ENCODE measurements at places on chromosomes 13 and 19.

- no peak for DNase-seq
These were observed 3.2 kb downstream of the CEACAM5 start for GRCh38 chr19:41711376-41712261.

DNA sequence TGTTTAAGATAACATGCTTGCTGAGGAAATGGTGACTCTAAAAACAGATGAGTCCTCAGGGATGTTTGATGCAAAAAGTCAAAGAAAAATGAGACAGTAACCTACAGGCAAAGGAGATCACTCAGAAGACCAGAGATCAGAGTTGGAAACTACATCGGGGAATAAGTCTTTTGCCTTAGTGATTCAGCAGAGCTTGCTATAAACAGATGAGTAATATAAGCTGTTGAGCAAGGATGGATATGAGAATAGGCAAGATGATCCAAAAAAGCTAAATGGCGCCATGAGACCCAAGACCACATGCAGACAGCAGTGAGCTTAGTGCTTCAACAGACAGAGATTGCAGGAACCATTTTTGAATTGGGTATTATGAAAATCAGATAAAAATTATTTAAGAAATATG, 168.6 kb downstream of the POSTN start:
- peak; percentile 60 for DNase-seq

GRCh38 chr19:33426621-33427361, 53.3 kb downstream of the CEBPG start:
- DNase-seq = no peak

- peak; percentile 21 for DNase-seq
These were observed at the start of gene FPR1 for GRCh38 chr19:51751655-51752054. FPR1 (minus strand) TSS chr19:51751878; CDS start chr19:51746994, 4,884 bp downstream.

- DNase-seq = peak; percentile 29
These were observed 71.8 kb downstream of the STARD13 start for GRCh38 chr13:33213797-33214196.

DNA sequence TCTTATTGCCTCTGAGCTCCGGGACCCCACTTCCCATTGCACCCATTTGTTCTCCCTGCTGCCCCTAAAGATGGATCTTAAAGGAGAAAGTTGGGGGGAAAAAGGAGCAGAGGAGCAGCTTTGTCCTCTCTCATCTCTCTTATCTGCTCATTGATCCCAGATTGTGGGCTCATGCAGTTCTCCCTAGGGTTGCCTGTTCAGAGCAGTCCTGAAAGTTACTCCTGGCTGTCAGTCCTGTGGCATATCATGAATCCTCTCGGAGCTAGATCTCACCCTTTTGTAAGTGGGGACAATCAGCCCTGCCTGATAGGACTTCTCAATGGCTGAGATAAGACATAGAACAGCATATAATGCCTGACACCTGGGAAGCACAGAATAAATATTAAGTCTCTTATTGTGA, 440.3 kb downstream of the IRS2 start:
- no peak for DNase-seq

DNA sequence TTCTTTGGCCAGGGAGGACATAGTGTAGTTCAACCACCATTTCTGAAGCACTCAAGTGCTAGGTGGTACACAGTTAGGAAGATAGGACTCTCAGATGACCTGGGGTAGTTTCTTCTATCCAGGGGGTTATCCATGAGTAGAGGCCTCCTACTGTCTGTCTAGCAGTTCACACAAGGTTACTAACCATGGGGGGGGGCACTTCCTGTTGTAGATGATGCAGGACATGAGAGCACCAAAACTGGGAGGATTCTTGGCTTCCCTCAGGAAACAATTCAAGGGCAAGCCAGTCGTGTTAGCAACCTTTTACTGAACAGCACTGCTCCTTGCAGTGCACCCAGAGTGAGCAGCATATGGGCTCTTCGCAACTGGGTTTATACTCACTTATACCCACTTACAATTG, 8.9 kb upstream of the TPP2 start:
- no peak for DNase-seq

- DNase-seq = no peak
These were observed 801 bp downstream of the MCF2L start for GRCh38 chr13:112969692-112970338.

DNA sequence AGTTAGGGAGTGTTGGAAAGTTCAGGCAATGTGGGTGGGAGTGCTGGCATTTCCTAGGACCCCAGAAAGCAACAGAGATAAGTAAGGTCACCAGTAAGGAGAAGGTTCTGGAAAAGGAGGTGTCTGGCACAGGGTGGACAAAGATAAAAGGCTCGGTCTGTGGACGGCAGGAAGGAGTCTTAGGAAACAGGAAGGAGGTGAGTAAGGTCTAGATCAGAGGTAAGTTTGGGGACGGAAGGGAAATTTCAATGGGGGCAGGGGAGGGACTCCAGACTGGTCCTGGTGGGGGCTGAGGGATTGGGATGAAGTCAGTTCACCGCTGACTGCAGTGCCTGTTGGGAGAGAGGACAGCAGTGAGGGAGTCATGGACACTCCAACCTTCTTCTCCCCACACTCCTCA, 7.8 kb upstream of the OPA3 start:
- no peak for DNase-seq

DNA sequence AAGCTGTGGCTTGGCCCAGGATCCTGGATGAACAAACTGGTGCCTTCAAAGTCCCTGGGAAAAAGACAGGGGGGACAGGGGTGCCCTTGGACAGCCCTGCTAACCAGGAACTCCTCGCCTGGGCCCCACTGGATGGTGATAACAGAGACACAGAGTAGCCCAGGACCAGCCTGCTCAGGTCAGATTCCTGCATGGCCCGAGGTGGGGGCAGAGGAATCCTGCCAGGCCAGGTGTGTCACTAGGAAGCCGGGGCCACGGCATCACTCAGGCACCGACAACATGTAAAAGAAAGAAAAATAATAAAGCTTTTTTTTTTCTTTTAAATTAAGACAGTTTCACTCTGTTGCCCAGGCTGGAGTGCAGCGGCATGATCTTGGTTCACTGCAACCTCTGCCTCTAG, 5.6 kb upstream of the RPL18A start:
- no peak for DNase-seq

GRCh38 chr19:5038631-5039271, 69.8 kb downstream of the KDM4B start:
- peak; percentile 34 for DNase-seq

- DNase-seq = no peak
These were observed 585 bp downstream of the MAP1S start for GRCh38 chr19:17719730-17720400.

DNA sequence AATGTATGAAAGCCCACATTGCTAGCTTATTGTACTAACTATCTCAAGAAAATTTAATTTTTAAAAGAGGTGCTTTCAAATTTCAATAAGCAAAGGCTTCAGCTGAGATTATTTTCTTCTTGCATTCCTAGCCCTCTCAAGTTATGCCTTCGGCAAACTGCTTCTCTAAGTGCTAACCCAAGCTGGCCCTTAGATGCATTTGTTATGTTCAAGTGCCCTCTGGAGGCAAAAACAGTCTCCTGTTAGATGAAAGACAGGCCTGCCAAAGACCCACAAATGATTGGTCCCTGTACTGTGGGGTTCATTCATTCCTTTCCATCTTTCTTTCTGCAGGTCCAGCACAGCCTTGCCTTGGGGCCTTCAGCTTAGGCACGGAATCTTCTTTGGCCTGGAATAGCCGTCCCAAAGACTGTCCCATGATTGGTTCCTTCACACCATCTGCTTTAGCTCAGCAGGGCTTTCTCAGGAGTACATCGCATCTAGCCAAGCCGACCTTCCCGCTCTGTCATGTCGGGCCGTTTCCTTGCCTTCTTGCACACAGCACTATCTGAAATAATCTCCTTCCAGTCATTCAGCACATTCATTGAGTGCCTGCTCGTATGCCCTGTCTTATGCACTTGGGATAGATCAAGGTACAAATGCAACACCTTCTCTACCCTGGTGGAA, 26.4 kb upstream of the TPTE2 start:
- peak; percentile 70 for DNase-seq

- DNase-seq = peak; percentile 76
These were observed 2.5 kb downstream of the HDGFL2 start for GRCh38 chr19:4474514-4475022.

- peak; percentile 65 for DNase-seq
These were observed 674 bp downstream of the TRPC4 start for GRCh38 chr13:37868691-37869505.
